Glomerular endothelial cell (primary cell): ENCODE measurements at places on chromosomes 7 and 10. TPM values are rescaled to one million over a fixed set of nuclear protein-coding genes. Genes with fewer than 3 reads are reported as not detected.

DNA sequence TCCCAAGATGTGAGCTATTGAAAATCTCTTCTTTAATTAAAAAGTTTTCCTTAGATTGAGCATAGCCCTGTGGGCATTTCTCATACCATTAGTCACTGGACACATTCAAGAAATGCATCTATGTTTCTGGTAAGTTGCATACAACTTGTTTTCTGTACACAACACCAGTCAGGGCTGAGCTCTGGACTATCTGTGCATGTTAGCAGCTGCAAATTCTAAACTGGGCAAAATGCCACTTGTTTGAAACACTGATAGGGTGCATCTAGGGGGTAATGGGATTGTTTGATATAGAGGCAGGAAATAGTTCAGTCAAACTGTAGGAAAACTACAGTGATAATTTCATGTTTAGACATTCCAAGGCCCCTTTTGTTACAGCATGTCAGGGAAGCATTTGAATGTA, 145.6 kb upstream of the NPY start:
- no peak for DNase-seq

GRCh38 chr10:34922138-34922537, 107.0 kb upstream of the PARD3 start:
- no peak for DNase-seq

DNA sequence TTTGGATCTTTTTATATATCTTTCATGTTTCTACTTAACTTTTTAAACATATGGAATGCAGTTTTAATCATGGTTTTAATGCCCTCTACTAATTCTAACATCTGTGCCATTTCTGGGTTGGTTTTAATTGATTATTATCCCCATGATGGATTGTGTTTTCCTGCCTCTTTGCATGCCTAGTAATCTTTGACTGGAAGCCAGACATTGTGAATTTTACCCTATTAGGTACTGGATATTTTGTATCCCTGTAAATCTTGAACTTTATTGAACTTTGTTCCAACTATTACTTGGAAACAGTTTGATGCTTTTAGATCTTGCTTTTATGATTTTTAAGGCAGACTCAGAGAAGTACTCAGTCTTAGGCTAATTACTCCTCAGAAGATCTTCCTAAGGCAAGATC, 16.0 kb upstream of the RBM20 start:
- no peak for DNase-seq

- no peak for DNase-seq
Measured at GRCh38 chr7:28564755-28565374, 152.5 kb downstream of the CREB5 start.

GRCh38 chr7:11727864-11728263, 104.1 kb downstream of the THSD7A start:
- DNase-seq: no peak

DNA sequence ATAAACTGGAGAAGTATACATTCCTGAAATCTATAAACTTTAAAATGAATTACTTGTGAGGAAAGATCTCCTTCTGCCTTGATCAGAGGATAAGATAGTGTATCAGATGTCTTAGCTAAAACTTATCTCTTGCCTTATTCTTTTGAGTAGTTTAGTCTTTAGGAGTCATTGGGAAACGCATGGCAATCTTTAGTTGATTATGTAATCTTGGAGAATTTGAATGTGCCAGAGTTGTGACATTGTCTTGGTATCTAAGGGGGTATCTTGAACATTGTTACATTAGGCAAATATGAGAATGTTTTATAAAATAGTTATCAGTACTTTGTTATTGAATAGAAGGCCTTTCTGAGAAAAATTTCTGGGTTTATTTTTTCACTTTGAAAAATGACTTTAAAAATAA, 61.6 kb upstream of the ADRA2A start:
- no peak for DNase-seq

GRCh38 chr7:150976529-150977381, 1.4 kb downstream of the KCNH2 start:
- no peak for DNase-seq

GRCh38 chr10:126421756-126422256, 33.5 kb upstream of the ADAM12 start:
- peak; percentile 25 for DNase-seq

- DNase-seq: no peak
Measured at GRCh38 chr7:105849122-105849855, 27.1 kb downstream of the ATXN7L1 start.

GRCh38 chr10:12980713-12981306, 20.7 kb downstream of the CCDC3 start:
- no peak for DNase-seq

DNA sequence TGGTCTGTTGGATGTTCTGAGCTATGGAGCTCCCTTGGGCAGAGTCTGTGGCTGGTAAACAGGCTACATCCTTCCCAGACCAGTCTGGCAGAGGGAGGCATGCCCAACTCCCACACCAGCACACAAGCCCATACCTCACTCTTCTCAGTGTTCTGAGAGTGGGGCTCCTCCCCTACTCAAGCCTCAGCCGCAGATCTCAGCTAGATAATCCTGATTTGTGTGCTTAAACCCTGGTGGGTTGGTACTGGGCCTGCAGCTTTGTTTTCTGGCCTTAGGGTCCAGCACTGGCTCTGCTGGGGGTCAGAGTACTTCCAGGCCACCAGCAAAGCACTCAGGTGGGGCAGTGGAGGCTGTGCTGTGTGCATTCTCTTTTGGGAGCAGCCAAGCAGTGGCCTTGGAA, 70.4 kb downstream of the MGAM2 start:
- DNase-seq: no peak

GRCh38 chr10:6365384-6365783, 162.7 kb downstream of the PFKFB3 start:
- no peak for DNase-seq

- no peak for DNase-seq
Measured at GRCh38 chr10:24215603-24216002, 6.7 kb downstream of the KIAA1217 start.

DNA sequence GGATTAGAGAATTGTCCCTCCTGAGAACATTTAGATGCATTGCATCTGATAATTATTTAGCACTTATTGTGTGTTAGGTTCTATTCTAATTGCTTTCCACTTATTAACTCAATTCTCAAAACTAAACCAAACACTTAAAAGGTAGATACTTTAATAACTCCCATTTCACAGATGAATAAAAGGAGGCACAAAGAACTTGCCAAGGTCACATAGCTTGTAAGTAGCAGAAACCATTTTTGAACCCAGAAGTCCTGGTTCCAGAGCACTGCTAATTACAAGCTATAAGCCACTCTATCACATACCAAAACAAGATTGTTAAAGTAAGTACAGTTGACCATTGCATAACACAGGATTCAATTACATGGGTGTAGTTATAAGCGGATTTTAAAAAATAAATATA, 164.9 kb downstream of the CPED1 start:
- DNase-seq: no peak

GRCh38 chr10:62617652-62618051, 186.9 kb upstream of the ADO start:
- DNase-seq: no peak

- no peak for DNase-seq
Measured at GRCh38 chr10:11017000-11017569, 587 bp upstream of the CELF2 start.

DNA sequence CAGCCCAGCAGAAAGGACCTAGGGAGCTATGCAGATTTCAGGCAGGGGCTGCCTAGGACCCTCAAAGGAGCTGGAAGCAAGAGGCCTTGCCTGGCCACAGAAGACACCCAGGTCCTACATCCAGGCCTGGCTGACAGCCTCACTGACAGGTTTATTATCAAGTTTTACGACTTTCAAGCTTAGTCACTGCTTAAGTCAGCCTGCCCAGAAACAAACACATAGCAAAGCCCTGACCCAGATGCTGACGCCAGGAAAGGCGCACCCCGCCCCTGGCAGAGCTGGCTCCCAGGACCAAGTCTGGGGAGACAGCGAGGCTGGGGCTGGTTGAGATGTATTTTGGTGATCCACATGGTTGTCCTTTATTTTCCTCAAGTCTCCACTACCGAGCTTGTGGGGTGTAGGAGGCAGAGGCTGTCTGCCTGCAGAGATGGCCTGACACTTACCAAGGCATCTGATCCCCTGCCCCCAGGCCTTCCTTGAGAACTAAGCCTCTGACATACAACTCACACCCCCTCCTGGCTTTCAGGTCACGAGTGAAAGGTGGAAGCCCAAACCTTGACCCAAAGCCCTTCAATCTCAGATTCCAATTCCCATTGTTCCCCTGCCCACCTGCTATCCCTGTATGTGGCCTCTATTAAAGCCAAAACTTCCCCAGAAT, 80.7 kb upstream of the EMX2 start:
- DNase-seq: peak; percentile 74

GRCh38 chr7:137878333-137878961, 31.7 kb upstream of the DGKI start:
- DNase-seq: no peak

DNA sequence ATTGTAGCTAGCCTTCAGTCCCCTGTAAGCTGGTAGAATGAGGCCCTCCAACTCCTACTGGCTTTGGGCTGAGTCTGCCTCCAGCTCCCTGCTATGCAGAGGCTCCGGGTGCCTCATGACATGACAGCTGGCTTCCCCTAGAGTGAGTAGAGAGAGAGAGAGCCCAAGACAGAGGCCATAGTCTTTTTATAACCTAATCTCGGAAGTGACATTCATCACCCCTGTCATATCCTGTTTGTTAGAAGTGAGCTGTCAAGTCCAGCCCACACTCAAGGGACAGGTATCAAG, 53.9 kb upstream of the CTBP2 start:
- DNase-seq: no peak

- DNase-seq: peak; percentile 70
Measured at GRCh38 chr7:135143885-135144668, 3.8 kb upstream of the TMEM140 start.

GRCh38 chr10:69845574-69846292, 44.0 kb downstream of the COL13A1 start:
- DNase-seq: no peak

DNA sequence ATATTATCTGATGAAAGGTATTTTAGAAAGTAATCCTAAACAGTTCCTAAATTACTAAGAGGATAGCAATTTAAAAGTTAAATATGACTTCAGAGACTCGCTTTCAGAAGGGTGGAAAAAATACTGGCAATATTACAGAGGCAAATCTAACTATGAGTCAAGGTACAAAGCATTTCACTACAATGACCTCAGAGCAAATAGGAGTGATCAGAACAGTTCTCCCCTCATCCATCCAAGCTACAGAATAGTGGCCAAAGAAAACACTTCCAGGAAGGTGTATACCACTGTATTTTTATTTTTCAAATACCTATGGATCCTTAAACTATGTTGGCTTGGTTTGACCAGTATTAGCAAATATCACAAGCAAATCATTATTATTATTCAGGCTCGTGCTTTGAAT, 112.8 kb upstream of the ODAD2 start:
- DNase-seq: no peak

GRCh38 chr10:92550924-92551323, 23.0 kb downstream of the IDE start:
- DNase-seq: no peak

GRCh38 chr10:60124536-60124935, 218.2 kb upstream of the CCDC6 start:
- DNase-seq: no peak

- DNase-seq: no peak
Measured at GRCh38 chr7:115585015-115585718, 445.4 kb downstream of the TFEC start.

- DNase-seq: no peak
Measured at GRCh38 chr10:104498347-104499081, 142.6 kb upstream of the SORCS3 start.

DNA sequence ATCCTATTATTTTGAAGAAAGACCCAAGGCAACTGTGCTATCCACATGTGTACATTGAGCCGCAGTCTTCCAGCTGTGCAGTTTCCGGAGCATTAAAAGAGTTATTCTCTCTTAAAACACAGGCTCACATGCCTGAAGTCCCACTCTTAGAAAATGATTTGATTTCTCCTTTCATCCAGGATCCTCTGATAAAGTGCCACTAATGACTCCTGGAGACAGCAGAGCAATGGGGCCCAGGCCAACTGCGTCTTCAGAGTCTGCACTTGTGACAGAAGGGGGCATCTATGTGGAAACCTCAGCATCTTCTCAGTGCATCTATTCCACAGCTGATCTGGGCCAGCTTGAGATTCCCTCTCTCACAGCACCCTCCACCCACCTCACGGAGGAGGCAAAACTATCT, 482.1 kb upstream of the AKR1E2 start:
- no peak for DNase-seq

DNA sequence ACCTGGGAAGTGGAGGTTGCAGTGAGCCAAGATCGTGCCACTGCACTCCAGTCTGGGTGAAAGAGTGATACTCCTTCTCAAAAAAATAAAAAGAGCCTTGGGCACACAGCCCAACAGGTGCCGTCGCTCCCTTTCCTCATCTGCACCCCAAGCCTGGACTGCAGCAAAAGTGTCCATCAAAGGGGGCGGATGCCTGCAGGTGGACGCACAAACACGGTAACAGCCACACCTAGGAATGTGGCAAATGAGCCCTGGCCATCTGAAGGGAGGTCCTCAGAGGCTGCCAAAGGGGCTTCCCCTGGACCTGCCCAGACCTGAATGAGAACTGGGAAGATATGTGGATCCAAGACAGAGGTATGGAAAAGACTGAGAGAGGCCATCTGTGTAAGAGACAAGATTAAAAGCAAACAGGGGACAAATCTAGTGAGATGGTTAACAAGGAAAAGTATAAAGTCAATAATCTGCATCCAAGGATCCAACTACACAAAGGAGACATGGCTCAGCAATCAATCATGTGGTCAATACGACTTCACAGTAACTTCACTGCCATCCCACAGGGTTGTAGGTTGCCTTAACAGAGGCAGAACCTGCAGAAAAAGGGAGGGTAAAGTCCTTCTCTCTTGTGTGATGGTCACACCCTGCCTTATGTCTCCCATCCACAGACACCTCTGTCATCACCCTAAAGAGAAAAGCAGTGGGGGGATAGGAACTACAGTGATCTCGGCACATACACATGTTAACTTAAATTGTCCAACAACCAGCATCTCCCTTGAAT, 25.4 kb downstream of the DRGX start:
- no peak for DNase-seq

GRCh38 chr10:103177123-103177522, 15.9 kb downstream of the NT5C2 start:
- DNase-seq: no peak

The UTF1 gene
- total RNA-seq: not detected in 2 replicates

The HECW1 gene
- total RNA-seq: not detected in 2 replicates

The GRM3 gene
- total RNA-seq: not detected in 2 replicates

The ACTL6B gene
- not detected in 2 replicates for total RNA-seq

The AFAP1L2 gene
- 3.4 and 8.6 TPM in 2 replicates for total RNA-seq

The CLRN3 gene
- total RNA-seq: not detected in 2 replicates

The SPDYE2 gene
- not detected in 2 replicates for total RNA-seq

The FFAR4 gene
- not detected in 2 replicates for total RNA-seq

The TAX1BP1 gene
- 63.2 and 73.1 TPM in 2 replicates for total RNA-seq

The SPAM1 gene
- total RNA-seq: not detected in 2 replicates

The ABLIM1 gene
- total RNA-seq: 25.4 and 87.4 TPM in 2 replicates

The FKBP6 gene
- total RNA-seq: not detected in 2 replicates
